Fibroblast of skin of left quadriceps (primary cell): ENCODE measurements at places on chromosomes 2 and 18.

DNA sequence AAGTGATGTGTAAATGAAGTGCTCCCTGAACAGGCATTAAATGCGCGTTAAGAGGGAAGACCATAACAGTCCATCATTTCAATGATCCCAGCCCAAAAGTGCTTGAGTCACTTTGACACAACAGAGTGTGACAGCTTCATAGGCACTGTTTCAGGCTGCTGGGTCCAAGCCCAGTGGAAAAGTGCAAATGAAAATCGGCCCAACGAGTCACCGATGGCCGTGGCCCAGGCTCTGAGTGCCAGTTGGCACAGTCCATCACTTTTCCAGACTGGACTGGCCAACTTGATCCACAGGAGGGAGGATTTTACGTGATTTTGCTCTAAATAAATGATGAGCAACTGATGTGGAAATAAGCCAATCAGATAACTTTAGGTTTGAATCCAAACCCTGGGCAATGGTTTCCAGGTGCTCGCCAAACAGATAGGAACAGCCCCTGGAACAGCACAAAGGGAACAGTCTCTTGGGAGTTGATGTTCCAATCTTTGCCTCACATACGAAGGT is 114.0 kb downstream of the SP3 start:
- no peak for DNase-seq

DNA sequence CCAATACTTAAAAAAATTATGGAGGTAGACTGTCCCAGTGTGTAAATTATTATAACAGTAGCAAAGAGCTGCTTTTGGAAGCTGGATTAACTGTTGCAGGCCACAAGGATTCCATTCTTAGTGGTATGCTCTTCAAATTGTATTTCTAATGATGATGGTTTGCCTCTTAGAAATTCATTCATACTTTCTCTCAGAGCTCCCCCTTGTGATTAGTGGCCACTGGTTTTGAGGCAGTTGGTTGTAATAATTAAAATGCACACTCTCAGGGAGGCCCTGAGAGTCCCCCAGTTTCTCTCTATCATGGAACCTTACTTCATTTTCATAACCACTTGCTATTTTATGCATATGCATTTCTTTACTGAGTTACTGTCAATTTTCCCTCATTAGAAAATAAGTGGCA is 122.5 kb downstream of the PLA2R1 start:
- no peak for DNase-seq

GRCh38 chr18:62663731-62664336 is 51.5 kb upstream of the PHLPP1 start:
- DNase-seq, result no peak

GRCh38 chr2:28601616-28602015 is 105.8 kb downstream of the PLB1 start:
- DNase-seq, result no peak

- no peak for DNase-seq
Measured at GRCh38 chr2:142175813-142176338, 45.1 kb upstream of the LRP1B start.

DNA sequence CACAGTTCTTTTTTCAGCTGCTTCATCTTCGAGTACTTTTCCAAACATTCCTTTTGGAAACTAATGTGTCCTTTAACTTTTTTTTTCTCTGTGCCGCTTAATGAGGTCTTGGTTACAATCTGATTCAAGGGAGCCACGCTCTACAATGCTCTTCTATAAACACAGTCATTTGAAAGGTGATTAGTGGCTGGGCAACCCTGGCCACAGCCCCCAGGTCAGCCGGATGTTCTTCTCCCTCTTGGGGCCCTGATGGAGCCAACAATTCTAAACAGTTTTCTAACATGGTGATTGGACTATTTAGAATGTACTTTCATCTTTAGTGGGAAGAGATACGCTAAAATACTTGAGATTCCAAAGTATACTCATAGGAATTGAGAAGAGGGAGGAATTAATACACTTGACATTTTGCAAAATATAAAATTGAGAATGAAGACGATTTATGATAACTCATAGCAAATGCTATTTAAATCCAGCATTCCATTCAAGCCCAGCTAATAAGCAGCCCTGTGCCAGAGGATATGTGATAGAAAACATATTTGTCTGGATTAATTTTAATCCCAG is 83.7 kb upstream of the MBOAT2 start:
- DNase-seq, result peak; percentile 59

DNA sequence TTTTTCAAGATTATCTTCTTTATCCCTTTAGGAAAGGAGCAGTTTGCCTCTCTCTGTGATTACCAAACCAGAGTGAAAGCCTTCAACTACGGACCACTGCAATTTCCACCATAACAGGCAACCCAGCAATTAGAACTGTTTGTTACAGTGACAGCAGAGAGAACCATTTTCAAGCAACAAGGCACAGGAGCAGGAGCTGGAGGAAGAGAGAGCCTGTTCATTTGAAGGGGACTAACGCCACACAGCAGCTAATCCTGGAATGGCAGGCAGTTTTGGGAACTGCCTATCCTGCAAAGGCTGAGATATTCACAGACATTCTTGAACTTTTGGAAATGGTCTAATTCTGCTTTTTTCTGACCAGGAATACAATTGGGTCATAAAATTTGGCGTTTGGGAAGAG is 1541.9 kb upstream of the PIK3C3 start:
- DNase-seq, result peak; percentile 38

- no peak for DNase-seq
Measured at GRCh38 chr18:5824370-5824984, 70.8 kb downstream of the TMEM200C start.

DNA sequence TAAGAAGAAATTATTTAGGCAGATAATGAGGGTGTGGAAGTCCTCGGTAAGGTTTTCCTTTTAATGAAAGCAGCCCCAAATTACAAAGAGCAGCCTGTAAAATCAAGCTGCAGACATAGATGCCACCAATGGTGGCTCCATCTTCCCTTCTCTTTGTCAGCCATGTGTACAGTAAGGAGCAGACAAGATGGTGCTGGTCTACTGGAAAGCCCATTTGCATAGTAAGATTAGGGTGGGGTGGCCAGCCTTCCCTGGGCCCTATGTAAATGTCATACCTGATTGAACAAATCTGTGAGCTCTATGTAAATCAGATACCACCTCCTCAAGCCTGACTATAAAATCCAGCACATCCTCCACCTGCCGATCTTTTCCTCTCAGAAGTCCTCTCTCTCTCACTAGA is 154.4 kb upstream of the SERTAD2 start:
- no peak for DNase-seq

- DNase-seq, result no peak
Measured at GRCh38 chr2:7329465-7329864, 412.3 kb downstream of the RNF144A start.

GRCh38 chr2:50863856-50864255 is 168.1 kb downstream of the NRXN1 start:
- no peak for DNase-seq

DNA sequence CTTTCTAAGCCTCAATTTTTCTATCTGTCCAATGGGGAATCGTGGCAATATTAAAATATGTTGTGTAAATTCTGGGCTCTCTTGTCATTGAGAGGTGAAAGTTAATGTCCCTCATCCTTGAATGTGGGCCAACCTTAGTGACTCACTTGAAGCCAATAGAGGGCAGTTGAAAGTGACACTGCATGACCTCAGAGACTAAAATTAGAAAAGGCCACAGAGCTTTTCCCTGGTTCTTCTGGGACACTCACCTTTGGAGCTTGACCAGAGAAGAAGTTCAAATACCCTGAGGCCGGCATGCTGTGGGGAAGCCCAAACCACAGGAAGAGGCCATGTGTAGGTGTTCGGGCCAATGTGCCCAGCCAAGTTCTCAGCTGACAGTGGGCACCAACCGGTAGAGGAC is 24.1 kb upstream of the SIX2 start:
- DNase-seq, result no peak

- DNase-seq, result no peak
Measured at GRCh38 chr2:205267323-205267722, 415.0 kb upstream of the NRP2 start.

GRCh38 chr18:48713309-48713708 is 174.5 kb downstream of the CTIF start:
- DNase-seq, result peak; percentile 20

DNA sequence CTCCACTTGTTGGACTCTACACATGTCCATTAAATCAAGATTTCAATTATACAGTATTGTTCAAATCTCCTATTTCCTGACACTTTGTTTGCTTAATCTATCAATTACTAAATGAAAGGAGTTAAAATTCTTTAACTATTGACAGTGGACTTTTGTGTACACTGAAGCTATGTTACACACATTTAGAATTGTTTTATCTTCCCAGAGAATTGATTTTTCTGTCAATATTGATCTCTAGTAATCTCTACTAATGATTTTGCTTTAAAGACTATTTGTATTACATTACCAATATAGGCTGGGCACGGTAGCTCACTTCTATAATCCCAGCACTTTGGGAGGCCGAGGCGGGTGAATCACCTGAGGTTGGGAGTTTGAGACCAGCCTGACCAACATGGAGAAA is 215.7 kb downstream of the WDPCP start:
- DNase-seq, result no peak

DNA sequence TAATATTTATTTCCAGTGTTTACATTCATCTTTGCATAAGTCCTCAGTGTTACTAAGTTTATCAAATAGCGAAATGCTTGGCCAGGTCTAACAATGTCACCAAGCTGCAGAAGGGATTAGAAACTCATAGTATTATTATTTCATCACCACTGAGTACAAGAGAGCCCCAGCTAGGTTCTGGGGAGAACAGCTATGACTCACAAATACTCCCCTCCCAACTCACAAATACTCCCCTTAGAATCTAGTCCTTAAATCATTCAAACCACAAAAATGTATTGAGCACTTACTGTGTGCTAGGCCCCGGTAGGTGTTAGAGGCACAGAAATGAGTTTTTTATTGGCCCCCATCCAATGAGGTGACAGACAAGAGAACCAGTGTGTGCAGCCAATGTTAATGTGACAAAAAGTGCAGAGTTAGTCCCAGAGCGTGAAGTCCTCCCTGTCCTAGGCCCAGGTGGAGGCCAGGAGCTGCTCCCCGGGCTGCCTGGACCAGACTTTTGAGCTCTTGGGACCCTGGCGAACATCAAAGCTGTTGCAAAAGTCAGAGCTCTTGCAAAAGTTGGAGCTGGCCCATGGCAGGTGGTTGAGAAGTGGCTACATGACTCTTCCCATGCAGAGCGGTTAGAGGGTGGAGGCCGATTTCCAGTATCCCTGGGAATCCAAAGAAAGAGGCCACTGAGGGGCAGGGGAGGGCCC is 9.8 kb downstream of the STEAP3 start:
- no peak for DNase-seq

- DNase-seq, result peak; percentile 28
Measured at GRCh38 chr2:54983345-54984220, 66.7 kb downstream of the RTN4 start.

- no peak for DNase-seq
Measured at GRCh38 chr2:161825429-161825828, 201.2 kb downstream of the SLC4A10 start.

DNA sequence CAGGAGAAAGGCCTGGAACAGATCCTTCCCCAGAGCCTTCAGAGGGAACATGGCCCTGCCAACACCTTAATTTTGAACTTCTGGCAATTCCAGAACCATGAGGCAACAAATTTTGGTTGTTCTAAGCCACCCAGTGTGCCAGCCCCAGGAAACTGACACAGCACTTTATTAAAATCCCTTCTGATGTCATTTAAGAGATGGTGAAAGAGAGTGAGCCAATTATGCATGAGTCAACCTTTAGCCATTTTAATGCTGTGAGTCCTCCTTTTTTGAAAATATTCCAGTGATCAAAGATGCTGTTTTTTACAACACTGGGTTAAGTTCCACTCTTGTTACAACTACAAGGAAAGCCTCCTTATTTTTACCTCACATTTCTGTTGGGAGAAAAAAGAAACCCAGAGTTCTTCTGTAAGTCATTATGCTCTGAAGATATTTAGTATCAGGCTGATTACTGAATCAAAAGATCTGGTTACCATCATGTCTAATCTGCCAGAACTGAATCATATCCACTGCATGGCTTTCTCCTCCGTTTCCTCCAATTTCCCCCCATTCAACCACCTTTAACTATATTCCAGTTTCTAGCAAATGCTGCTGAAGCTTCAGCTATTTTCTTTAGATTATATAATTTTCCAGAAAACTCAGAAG is 235.4 kb downstream of the TXNL1 start:
- peak; percentile 89 for DNase-seq

GRCh38 chr2:112866128-112866835 is 29.7 kb upstream of the IL1B start:
- DNase-seq, result no peak

GRCh38 chr2:225667445-225667844 is 267.9 kb downstream of the NYAP2 start:
- DNase-seq, result peak; percentile 5

GRCh38 chr2:188495969-188496431 is 204.3 kb downstream of the GULP1 start:
- no peak for DNase-seq
